ENCODE measurements at places on chromosomes 13 and 19.

- DNase-seq = no peak
Measured at GRCh38 chr13:113763961-113764792, 5.2 kb downstream of the TMEM255B start.

GRCh38 chr13:50942630-50943311, 33.2 kb downstream of the RNASEH2B start:
- DNase-seq = no peak

- no peak for DNase-seq
Measured at GRCh38 chr19:50324331-50324730, 4.8 kb downstream of the KCNC3 start.

DNA sequence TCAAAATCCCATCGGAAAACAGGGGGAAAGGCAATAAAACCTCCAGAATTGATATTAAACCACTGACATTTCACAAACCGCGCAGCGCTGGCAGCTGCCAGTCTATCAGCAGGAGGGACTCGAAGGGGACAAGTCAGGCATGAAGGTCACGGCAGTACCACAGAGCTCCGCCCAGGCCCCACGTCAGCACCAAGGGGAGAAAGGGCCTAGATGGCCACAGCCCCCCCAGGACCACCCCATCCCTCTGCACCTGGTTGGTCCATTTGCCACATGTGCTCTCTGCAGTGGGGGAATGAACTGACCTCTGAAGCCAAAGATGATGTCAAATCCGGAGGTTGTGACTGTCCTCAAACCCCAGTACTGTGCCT, 9.5 kb upstream of the VSTM2B start:
- no peak for DNase-seq

GRCh38 chr13:25135896-25136295, 36.2 kb downstream of the AMER2 start:
- no peak for DNase-seq

- DNase-seq = no peak
Measured at GRCh38 chr19:27750391-27751043, 1462.4 kb downstream of the UQCRFS1 start.

DNA sequence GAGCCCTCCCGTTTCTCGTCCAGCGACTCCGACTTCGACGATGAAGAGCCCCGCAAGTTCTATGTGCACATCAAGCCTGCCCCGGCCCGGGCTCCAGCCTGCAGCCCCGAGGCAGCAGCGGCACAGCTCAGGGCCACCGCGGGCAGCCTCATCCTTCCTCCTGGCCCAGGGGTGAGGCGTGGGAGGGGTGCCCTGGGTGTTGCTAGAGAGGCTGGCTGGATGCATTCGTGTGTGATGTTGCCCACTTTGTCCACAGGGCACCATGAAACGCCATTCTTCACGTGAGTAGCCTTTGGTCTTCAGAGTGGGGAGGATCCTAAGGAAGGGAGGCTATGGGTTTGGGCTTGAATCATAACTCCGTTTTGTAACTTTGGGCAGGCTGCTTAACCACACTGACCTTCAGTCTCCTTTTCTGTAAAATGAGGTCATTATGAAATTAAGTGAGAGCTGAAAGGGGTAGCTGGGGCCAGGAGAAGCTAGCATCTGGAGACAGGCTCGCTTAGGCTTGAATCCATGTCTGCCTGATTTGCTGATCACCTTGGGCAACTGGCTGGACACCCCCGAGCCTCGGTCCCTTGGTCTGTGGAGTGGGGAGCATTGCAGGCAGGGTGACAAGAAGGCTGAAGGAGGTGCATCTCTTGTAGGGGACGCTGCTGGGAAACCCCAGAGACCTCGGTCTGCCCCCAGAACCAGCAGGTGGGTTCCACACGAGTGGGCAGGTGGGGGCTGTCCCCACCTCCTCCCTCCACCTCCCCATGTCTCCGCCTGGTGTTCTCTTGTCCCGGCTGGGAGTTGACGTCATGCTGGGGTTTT, 18.7 kb upstream of the B3GNT3 start:
- no peak for DNase-seq

DNA sequence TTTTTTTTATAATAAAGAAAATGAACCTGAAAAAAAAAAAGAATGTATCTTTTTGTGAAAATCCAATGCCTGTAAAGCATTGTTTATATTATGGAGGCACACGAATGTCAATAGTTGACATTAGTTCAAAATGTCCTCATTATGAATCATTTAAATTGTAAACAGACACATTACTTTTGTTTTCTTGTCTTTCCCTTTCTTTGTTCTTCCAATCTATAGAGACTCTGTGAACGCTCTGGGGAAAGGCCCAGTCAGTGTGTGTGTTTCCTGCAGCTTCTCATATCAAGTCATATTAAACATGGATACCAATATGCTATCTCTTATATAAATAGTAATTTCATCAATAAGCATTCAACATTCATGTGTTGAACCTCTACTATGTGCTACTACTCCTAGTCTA, 193.1 kb downstream of the KCTD12 start:
- no peak for DNase-seq

- no peak for DNase-seq
Measured at GRCh38 chr19:7280940-7281666, 13.1 kb downstream of the INSR start.

DNA sequence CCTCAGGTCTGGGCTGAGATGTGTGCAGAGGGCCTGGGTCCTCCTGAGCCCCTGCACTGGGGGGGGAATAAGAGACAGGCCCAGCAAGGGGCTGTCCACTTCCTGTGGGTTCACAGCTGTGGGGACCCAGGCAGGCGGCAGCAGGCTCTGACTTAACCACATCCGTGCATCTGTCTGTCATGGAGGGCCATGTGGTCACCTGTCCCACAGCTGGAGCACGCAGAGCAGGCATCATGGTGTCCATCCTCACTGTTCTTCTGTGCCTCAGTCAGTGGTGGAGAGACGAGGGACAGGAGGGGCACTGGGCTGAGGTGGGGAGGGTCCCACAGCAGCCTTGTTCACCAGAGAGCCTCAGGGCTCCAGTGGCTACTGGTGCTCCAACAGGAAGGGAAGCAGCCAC, 16.3 kb upstream of the KIR3DL3 start:
- DNase-seq = no peak

GRCh38 chr13:105353654-105354053, 1181.8 kb downstream of the EFNB2 start:
- no peak for DNase-seq

DNA sequence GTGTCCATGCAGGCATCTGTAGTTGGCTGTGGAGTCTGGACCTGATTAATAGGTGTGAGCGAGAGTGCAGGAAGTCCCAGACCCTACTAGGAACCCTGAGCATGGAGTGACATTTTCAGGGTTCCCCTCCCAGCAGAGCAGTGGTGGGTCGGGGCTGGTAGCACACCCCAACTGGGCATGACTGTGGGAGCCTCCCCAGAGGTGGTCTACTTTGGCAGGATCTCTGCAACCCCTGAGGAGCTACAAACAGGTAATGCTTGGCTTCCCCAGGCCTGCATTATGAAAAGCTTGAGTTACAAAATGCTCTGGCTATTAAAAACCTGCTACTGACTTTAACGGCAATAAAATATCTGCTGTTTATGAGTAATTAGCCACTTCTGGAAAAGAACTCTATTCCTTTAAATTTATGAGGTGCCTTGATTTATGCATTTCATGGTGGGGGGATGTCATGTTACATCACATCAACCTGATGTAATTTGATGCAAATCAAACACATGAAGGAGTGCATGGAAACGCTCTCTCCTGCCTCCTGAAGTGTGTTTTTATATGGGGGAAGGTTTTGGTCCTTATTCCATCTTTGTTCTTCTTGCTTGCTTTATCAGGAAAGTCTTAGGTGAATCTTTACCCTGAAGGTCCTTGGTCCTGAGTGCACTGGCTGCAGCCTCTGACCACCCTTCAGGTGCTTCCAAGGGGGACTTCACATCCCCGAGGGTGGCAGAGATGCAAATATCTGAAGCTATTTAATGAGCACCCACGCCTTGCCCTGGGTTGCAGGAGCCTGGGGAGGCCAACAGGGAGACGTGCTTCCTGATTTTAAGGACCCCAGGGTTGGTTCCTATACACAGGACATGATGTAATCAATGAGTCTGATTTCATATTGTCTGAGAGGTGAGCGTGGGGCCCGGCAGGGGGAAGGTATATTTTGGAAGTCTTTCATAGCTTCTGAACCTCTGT, 54.0 kb downstream of the ZNF536 start:
- no peak for DNase-seq

DNA sequence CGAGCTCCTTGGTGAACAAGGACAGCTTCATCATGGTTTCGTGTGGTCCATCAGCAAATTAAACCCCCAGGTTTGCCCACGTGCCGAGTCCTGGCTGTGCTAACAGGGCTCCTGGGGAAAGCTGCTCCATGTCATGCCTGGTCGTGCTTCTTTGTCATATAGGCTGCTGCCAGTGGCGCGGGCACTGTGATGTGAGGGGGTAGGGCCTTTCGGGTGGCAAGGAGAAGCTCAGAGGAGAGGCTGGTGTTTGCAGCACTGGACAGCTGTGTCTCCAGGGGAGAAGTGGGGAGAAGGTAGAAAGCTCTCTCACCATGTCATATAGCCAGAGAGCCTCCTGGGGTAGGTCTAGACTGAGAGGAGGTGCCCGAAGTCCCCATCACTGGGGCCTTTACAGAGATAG, 13.3 kb downstream of the VSTM2B start:
- no peak for DNase-seq

DNA sequence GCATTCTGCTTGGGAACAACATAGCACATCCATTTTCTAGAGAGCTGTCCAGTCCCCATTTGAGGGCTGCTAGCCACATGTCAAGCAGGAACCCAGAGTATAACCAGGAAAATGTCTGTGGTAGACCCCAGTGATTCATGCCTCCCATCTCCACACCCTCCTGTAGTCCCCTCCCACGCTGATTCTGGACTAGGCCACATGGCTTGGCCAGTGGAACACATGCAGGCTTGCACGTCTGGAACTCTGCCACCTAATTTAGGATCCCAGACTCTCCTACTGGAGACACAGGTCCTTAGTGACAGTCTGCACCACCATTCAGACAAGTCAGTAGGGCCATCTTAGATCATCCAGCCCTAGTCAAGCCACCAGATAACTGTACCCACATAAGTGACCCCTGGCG, 149.8 kb downstream of the ZIC5 start:
- DNase-seq = no peak

- DNase-seq = no peak
Measured at GRCh38 chr13:112056739-112057438, 10.1 kb upstream of the SOX1 start.

DNA sequence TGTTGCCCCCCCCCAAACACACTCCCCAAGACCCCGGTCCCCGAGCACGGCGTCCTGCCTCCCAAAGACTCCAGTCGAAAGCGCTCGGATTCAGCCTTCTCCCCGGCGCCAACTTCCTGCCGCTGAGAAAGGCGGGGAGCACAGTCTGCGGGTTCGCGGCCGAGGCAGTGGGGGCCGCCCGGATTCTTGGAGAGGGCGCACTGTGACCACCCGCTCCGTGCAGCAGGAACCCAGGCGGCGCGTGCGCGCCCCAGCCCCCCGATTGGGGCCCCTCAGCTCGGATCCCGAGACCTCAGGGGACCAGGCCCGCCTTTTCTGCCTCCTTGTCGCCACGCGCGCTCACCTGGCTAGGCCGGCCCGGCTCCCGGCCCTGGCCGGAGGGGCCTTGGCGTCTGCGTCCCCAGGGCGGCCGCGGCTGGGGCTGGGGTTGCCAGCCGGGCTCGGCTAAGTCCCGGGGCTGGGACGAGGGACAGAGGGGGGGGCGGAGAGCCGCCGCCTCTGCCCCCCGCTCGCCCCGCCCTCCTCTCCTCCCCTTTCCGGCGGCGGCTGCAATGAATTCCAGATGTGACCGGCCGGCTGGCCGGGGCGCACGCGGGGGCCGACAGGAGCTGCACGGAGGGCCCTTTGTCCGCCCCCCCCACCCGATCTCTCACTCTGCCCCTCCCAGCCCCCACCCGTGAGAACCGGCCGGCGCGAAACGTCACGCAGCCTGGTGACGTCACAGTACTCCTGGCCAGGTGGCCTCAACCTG, at the start of gene S1PR2:
Gene S1PR2 (minus strand): TSS at position 471 of the 751 bp plus-strand sequence. CDS start 6,426 bp downstream, outside the sequence.
- peak; percentile 78 for DNase-seq

GRCh38 chr19:21498651-21499050, 6.8 kb upstream of the ZNF429 start:
- DNase-seq = no peak

DNA sequence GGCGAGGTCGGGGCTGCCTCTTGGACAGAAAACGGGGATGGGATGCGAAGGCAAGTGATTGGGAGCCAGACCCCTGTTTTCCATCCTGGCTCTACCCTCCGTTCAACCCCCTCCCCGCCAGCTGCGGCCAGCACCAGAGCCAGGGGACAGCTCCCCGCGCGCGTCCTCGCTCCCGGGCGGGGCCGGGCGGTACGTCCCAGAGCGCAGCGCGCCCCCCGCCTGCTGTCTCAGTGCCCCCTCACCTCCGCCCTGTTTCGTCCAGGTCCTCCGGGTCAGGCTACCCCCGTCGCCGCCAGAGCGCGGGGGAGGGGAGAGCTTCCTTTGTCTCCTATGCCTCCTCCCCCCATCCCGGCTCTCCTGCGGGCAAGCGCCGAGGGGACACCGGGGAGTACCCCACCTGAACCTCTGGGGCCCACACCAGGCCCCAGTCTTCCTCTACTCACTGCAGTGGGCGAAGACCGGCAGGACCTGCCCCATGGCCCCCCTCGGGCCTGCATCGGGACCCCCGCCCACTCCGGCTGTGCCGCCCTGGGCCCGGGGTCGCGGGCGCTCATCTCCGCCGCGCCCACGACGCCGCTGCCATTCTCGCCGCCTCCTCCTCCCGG, 396 bp downstream of the RTN2 start:
- no peak for DNase-seq
